ENCODE measurements at places on chromosomes 3 and 15.
A peak's percentile ranks its signal among the peaks of the same experiment; 100 is the strongest.

- no peak for DNase-seq
Measured at GRCh38 chr15:57439128-57440027, 63.1 kb downstream of the CGNL1 start.

GRCh38 chr3:20857636-20858035 is 671.6 kb upstream of the SGO1 start:
- DNase-seq: no peak

DNA sequence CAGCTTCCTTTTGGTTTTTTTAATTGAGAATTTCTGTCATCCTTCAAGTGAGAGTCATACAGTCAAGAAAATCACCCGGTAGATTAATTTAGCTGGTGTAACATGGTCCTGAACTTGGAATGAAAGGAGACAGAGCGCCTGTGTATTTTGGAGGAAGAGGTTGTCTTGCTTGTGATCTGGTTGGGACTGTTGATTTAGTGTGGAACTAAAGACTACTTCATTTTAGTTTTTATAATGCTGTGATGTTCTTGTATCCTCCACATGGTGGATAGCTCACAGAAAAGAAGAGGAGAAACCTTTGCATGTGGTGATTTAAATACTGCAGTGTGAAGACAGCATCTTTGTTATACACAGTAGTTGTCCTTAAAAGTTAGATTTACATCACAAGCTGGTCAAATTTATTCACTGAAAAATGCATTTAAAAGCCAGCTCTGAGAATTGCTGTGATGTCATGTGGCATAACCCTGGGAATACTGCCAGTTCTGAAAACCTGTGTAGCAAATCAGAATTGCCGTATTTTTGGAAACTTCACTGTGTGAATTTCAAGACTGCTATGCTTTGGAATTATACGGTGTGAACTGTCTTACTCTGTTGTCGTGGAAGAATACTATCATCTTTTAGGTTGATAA is 268.5 kb downstream of the PTPRG start:
- no peak for DNase-seq

DNA sequence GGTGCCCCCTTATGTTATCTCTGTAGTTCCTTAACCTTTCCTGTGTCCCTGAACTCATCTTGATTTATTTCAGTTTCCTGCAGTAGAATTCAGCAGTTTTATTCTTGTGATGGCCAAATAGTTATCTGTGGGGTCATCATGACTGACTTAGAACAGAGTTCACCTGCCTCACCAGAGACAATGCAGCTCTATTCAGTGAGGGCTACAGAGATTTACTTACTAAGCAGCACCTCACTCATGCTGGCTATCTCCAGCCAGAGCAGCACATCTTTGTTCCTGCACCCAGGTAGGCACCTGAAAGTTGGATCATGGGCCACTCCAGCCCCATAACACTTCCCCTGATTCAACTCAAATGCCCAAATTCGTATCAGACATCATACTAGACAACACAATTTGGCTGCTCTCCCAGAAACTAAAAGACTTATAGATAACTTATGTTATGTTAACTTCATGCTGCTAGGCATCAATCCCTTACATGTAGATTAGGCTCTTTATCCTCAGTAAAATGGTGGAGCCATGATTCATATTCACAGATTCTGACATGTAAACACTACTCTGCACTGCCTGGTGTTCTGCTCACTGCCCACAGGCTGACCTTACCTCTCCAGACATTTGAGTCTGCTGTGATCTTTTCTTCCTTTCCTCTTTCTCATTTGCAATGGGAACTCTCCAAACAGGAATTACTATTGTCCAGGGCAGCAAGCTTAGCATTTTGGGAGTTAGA is 9.3 kb upstream of the GOLGB1 start:
- DNase-seq: no peak

DNA sequence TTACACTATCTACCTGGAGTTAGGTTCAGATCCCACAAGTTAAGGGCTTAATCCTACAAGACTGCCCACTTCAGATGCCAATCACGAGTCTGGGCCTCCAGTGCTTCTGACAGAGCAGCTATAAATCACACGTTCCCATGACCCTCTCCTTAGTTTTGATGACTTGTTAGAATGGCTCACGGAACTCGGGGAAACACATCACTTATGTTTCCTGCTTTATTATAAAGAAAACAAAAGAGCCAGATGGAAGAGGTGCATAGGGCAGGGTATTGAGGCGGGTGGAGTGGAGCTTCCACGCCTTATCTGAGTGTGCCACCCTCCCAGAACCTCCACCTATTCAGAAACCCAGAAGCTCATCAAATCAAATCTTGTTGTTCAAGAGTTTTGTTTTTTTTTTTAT is 170.8 kb downstream of the MOBP start:
- no peak for DNase-seq

DNA sequence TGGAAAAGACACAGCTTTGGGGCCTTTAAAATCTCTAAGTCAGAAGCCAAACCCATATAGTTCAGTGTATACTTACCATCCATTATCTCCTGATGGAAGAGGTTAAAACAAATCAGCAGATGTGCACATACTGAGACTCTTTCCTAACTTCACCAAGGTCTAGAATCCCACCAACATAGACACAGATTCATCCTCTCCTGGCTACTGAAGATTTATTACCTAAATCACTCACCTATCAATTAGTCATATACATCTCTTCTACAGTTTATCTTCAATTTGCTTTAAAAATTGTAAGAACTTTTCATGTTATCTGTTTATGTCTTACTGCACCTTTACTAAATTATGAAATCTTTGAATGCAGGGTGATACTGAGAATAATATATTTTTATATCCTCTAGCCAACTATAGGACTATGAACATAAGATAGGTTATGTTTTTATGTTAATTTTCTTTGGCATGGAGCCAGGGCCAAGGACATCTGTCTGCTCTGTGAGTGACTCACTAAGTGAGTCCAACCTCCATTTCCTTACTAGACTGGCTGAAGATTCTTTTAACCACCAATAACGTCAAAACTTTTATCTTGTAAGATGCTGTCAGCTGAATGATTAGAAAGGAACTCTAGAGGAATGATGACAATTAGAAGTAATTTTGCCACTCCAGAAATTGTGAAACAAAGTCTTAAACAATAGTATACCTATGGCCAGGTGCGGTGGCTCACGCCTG is 397.6 kb downstream of the FOXP1 start:
- no peak for DNase-seq

DNA sequence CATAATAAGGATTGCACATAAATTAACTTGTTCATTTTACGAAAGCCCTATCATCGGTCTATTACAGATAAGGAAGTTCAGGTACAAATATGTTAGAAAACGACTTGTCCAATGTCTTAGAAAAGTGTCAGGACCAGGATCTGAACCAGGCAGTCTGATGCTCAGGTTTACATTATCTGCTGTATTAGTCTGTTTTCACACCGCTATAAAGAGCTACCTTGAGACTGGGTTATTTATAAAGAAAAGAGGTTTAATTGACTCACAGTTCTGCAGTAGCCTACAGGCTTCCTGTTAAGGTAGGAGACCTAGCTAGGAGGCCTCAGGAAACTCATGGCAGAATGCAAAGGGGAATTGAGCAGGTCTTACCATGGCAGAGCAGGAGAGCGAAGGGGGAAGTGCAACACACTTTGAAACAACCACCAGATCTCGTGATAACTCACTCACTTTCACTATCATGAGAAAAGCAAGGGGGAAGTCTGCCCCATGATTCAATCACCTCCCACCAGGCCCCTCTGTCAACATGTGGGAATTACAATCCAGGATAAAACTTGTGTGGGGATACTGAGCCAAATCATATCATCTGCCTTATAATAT is 45.8 kb upstream of the GOLIM4 start:
- DNase-seq: no peak

GRCh38 chr15:20409247-20409646 is 132.4 kb downstream of the GOLGA6L6 start:
- no peak for DNase-seq

GRCh38 chr15:96334705-96335410 is 4.4 kb downstream of the NR2F2 start:
- no peak for DNase-seq

DNA sequence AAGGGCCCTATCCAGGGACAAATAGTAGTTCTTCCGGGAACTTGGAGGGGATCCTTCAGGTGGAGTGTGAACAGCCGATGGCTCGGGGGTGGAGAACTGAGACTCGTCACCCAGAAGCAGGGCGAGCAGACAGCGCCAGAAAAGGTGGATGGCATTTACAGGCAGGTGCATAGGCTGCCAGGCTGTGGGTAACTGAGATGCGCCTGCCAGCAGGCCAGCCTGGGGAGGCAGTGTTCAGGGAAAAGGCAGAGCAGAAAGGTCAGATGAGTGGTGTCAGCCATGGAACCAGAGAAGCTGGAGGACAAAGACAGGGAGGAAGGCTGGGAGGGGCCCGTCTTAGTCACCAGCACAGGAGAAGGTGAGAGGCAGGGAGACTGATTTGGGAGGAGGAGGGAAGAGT is 53.0 kb upstream of the SEC22A start:
- DNase-seq: no peak

DNA sequence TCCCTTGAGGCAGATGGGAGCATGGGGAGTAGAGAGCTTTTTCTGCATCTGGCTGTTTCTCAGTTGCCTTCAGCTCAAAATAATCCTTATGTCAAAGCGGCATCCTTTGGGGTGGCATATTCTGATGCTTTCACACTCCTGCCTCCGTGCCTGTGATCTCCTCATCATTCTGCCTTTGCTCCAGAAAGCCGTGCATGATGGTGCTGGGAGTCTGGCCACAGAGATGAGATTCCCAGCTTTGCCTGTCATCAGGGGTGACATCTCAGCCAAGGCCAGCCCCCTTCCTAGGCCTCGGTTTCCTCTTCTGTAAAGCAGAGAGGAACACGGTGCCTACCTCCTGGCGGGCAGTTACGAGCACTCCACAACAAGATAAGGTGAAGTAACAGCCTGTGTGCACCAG is 96.3 kb upstream of the ALDH1A3 start:
- no peak for DNase-seq

DNA sequence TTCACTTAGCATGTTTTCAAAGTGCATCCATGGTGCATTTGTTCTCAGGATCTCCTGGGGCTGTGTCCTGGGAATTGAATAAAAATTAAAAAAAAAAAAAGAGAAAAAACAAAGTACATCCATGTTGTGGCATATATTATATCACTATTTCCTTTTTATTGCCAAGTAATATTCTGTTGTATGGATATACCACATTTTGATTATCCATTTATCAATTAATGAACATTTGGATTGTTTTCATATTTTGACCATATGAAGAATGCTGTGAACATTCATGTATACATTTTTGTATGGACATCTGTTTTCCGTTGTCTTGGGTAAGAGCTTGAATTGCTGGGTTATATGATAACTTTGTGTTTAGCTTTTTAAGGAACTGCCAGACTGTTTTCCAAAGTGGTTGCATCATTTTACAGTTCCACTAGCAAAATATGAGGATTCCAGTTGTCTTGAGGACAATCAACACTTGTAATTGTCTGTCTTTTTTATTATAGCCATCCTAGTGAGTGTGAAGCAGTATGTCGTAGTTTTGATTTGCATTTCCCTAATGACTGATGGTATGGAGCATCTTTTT is 44.5 kb downstream of the CTDSPL2 start:
- no peak for DNase-seq

GRCh38 chr15:82709081-82709420 is 624 bp downstream of the AP3B2 start:
- no peak for DNase-seq

DNA sequence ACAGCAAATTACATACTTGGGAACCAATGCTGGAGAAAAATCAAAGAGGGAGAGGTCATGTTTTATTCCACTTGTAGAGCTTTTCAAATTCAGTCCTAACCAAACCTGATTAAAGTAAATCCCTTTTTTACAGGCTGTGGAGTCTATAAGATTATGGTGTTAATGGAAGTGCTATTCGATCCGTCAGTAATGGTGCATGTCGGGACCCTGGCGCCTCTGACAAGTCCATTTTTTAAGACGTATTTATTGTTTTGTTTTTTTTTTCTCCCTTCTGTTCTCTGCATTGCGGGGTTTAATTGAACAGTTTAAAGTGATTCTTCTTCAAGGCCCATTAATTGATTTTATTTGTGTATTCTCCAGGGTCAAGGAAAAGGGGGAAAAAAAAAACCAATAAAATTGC is 725.9 kb downstream of the TUSC7 start:
- DNase-seq: no peak

DNA sequence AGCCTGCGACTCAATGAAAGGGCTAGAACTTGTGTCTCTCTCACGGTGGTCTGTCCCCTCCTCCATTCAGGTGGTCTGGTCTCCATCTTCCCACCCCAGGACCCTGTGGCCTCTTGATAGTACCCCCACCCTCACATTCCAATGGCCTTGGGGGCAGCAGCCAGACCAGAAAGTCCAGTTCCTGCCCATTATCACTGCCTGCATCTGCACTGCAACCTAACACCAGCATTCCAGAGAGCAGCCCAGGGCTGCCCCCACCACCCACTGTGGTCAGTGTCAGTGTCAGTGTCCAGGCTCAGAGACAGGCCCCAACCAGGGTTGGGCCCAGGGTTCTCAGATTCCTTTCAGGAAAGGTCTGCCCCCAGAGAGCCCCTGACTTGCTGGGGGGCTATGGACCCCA is 12.6 kb downstream of the IGDCC3 start:
- DNase-seq: no peak

GRCh38 chr15:40493089-40493840 is 22.5 kb downstream of the CHST14 start:
- peak; percentile 21 for DNase-seq

DNA sequence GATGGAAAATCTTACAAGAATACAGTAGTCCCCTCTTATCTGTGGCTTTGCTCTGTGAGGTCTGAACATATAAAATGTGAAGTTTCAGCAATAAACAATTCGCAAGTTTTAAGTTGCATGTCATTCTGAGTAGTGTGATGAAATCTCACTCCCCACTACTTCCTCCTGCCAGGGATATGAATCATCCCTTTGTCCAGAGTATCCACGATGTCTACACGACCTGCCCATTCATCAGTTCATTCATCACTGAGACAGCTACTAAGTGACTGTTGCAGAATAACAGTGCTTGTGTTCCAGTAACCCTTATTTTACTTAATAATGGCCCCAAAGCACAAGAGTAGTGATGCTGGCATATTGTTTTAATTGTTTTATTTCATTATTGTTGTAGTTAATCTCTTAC is 489.2 kb upstream of the UBE2E2 start:
- no peak for DNase-seq

- DNase-seq: no peak
Measured at GRCh38 chr3:195031574-195032003, 239.4 kb downstream of the XXYLT1 start.

GRCh38 chr3:44392489-44392888 is 53.9 kb downstream of the TCAIM start:
- no peak for DNase-seq

DNA sequence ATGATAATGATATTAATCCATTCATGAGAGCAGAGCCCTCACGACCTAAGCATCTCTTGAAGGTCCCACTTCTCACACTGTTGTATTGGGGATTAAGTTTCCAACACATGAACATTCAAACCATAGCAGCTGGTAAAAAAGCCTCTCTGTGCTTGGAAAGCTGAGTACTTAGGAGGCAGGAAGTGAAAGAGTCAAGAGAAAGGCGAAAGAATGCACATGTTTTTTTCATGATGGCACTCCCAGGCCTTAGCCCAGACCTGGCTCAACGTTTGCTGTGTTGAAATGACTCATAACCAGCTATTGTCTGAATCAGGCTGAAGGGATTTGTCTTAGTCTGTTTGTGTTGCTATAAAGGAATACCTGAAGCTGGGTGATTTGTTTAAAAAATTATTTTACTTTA is 84.4 kb upstream of the RGMA start:
- DNase-seq: no peak

- no peak for DNase-seq
Measured at GRCh38 chr15:97189162-97189780, 771.2 kb upstream of the ARRDC4 start.

All from activated T-helper 1 cell treated with Interleukin-2 at 50 U/mL for 16 hours (primary cell).